Caudate nucleus (tissue), 63 donors: ENCODE measurements at places on chromosomes 12 and 14.
A peak's percentile ranks its signal among the peaks of the same experiment; 100 is the strongest.

DNA sequence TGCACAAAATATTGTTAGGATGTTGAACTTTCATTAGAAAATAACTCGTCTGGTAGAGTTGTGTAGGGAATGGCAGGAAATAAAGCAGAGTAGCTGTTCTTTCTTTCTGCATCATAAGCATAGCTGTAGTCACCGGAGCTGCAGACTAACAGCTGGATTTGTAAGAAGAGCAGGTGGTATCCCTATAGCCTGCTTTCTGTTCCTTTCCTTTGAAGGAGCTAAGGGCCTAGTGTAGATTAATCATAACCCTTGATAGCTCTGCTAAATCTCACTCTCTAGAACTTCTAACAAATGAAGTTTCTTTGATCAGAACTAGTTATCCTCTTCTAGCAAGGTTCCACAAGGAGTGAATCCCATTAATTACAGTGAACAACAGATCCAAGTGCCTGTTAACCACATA is 3.5 kb downstream of the LMO3 start:
- DNase-seq, result no peak

DNA sequence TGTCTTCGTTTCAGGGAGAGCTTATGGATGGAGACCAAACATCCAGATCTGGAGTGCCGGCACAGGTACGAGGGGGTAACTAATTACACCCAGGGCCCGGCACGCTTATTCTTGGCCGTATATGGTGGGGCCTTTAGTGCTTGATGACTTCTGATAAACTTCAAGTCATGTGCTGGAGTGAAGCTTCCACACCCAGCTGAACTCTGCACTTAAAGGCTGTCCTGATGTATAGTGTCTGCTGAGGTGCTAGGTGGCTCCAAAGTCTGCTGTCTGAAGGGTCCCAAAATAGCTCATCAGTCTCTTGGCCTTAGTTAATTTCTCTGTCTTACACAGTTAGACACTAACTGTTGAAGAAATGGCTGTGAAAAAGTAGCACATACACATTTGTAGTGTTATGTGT is 17.9 kb downstream of the RNF34 start:
- no peak for DNase-seq

DNA sequence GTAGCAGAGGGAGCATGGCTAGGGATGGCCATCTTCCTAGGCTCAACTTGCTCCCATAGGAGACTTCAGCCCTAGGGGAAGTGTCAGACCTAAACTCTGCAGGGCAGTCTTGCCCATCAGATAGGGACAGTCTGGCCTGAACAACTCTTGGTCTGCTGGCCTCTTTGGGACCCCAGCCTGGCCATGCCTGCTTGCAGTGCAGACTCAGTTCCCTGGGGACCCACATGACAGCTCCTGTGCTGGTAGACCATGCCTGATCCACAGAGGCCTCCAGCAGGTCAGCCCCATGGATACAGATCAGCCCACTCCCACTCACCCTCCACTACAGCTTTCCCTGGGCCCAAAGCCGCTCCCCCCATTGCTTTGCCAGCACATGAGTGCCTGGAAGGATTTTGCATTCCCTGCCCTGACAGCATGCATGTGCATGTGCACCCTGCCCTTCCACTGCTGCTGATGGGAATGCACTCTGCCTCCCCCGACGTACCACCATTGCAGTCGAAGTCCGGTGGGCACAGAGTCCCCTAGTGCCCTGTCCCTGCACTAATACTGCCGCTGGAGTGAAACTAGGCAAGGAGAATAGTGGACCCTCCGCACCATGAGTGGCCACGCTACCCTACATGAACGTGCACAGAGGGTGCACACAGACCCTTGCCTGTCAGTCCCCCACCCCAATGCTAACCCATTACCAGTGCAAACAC is 841.4 kb downstream of the FSCB start:
- no peak for DNase-seq

DNA sequence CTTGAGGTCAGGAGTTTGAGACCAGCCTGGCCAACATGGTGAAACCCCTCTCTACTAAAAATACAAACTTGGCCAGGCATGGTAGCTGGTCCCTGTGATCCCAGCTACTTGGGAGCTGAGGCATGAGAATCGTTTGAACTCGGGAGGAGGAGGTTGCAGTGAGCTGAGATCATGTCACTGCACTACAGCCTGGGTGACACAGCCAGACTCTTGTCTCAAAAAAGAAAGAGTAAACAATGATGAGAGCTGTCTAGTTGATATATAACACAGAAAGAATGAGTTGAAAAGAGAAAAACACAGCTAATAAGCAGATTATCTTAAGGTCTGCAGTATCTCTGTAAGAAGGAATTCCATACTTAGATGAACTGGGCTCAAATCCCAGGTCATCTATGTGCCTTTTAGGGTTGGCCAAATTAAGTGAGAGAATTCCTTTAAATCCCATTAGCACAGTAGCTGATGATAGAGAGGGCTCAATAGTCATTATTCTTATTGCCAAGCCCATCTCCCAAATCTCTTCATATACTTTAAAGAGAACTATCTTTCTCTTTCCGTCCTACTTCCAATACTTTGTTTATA is 31.1 kb upstream of the STRAP start:
- no peak for DNase-seq

DNA sequence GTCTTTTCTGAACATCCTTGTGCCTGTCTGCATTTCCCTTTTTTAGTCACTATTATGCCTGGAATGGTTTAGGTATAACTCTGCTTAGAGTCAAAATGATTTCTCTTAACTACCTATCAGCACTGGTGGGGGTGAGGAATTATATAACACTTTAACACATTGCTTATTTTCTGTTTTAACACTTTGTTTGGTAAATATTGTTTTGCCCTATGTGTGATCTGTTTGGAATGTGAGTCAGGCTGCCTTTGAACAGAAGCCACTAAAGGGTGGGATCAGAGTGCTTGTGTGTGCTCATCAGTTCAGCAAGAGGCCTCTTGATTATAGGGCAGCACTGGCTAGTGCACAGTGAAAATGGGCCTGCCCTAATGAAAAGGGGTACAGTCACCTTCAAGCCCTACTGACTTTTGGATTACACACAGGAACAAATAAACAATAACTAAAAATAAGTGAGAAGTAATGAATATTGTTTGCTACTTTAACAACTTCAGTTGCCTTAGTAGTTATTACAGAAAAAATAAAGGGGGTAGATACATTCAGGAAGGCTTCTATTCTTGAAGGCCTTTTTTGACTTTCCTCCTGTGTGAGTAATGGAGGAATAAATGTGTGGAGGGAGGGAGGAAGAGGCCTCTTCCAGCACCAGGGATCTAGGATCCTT is 23.2 kb downstream of the NGDN start:
- DNase-seq, result no peak

GRCh38 chr12:55684761-55685370 is 22.8 kb downstream of the ITGA7 start:
- no peak for DNase-seq

- DNase-seq, result no peak
Observed at GRCh38 chr12:80805106-80805505, 88.4 kb downstream of the MYF5 start.

GRCh38 chr14:102008891-102009290 is 44.5 kb downstream of the DYNC1H1 start:
- DNase-seq, result no peak

GRCh38 chr14:69666690-69667211 is 55.4 kb downstream of the SUSD6 start:
- DNase-seq, result no peak

GRCh38 chr12:53223389-53224060 is 8.5 kb downstream of the RARG start:
- peak; percentile 22 for DNase-seq

- DNase-seq, result no peak
Observed at GRCh38 chr12:62698701-62699101, 232.1 kb downstream of the MON2 start.

GRCh38 chr12:68959143-68959858 is 26.3 kb upstream of the CPM start:
- DNase-seq, result no peak

DNA sequence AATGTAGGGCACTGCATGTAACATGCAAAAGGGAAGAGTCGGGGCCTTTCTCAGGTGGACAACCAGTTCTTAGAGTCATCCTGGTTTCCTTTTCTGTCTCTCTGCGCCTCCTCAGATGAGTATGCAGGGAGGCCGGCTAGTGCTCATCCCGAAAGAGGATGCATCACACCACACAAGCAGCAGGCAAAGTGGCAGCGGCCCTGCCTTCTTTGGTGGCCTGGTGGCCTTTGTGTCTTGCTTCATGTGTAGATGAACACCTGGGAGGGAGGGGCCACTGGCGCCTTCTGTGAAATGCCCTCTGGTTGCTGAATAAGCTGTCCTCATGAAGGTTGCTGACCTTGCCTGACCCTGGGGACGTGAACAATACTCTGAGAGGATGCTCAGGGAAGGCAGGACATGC is 18.0 kb downstream of the SLC24A4 start:
- DNase-seq, result no peak

DNA sequence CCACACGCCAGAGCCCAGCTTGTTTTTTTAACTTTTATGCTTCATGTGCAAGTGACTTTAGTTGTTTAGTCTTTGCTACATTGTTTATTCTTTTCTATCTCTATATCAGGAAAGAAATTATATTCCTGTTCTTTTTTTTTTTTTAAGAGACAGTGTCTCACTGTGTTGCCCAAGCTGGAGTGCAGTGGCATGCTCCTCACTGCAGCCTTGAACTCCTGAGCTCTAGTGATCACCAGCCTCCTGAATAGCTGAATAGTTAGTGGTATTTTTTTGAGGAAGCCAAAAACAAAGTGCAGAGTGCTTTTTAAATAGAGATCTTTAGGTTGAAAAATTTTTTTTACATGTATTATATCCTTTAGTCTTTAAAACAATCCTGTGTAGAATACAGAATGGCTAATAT is 58.2 kb downstream of the ETNK1 start:
- DNase-seq, result no peak

DNA sequence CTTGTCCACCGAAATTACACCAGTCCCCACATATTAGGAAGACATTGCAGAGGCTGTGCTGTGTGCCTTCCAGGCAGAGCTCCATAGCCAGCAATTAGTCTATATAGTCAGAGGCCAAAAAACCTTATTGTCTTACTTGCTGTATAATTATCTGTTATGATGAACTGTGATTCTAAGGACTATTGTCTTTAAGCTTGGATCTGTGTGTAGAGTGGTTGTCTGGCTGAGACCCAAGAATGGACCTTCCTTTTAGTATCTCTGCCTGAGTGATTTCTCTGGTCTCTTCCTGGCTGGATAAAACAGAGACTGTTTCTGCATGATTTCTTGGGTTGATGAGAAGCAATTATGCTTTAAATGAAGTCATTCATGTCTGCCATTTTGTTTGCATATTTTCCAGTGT is 465.3 kb downstream of the PRKD1 start:
- DNase-seq, result no peak

DNA sequence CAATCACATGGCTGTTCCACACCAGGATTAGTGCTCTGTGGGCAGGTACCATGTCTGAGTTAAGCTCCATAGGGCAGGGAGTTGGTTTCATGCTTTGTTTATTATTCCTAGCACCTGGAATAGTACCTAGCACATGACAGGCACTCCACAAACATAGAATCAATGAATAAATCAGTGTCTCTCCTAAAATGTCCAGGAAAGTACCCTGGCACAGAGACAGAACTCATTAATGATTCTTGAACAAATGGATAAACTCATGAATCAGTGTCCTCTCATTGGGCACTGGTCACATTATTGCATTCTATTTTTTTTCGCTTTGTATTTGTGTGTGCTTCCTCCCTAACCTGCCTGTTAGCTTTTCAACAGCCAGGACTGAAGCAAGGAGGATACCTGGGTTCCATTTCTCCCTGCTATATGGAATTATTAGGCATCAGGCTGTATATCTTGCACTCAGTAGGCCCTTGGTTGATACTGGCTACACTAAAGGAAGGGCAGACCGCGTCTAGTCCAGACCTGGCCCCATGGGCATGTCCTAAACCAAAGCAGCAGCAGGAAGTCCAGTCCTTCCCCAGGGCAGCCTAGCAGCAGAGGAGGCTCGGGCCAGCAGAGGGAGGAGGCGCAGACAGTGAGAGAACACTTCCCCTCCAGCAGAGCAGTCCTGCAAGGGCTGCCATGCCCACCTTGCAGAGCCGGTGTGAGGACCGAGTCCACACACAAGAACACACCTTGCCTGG is 18.4 kb downstream of the HDAC7 start:
- no peak for DNase-seq

- DNase-seq, result no peak
Observed at GRCh38 chr14:77275601-77276017, 4.6 kb upstream of the NGB start.

GRCh38 chr12:26247873-26248272 is 52.5 kb downstream of the SSPN start:
- DNase-seq, result no peak

DNA sequence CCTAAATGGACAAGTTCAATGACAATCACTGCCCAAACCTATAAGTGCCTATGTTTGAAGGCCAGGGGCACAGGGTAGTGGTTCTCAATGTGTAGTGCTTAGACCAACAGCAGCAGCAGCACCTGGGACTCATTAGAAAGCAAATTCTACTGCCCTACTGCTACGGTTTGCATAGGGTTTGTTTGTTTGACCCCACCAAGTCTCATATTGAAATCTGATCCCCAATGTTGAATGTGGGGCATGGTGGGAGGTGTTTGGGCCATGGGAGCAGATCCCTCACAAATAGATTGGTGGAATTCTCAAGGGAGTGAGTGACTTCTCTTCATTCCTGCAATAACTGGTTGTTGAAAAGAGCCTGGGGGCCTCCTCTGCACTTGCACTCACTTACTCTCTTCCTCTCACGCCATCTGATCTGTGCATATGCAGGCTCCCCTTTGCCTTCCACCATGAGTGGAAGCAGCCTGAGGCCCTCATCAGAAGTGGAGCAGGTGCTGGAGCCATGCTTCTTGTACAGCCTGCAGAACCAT is 39.5 kb downstream of the PPM1H start:
- DNase-seq, result no peak

DNA sequence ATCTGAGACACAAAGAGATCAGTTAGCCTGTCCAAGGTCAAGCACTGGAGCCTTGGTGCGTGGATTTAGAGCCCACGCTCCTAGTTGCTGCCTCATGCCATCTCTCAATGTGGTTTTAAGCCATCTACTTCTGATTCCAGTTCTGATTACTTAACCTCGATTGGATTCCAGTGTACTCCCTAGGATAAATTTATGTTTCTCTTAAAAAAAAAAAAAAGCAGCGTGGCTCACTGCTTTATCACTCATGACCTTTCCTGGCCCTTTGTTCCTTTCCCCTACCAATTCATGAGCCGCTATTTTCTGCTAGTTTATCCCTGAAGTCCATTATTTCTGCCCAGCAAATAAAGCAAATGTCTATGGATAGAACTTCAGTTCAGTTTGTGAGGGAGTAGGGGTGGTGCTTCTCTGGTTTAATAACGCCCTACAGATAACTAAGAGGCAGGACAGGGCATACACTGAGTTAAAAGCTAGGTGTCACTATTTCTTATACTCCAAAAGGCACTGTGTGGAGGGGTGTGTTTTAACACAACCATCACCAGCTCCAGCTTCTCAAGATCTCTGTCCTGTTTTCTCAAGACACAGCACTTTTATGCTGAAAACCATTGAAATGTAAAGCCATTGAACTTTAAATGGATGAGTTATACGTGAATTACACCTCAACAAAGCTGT is 9.8 kb upstream of the PARP11 start:
- no peak for DNase-seq
